Stromal cell of bone marrow (primary cell): ENCODE measurements at places on chromosomes 4 and X.

GRCh38 chr4:67712000-67712625, 11.2 kb upstream of the UBA6 start:
- DNase-seq: no peak

DNA sequence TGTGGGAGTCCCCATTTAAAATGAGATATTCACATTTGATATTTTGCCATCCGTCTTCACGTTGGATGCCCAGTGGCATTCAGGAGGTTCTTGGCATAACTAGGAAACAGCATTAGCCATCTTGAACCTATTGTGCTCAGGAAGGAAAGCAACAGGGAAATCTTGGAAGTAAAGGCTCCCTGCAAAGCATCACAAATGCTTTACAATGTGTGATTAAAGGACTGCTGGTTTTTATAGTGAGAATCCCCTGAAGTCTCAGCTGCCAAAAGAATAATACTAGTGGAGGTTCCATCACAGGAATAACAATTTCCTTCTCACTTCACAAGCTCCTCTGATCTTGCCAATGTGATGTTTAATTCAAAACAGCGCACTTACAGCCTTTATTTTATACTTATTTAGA, 49.7 kb upstream of the NPNT start:
- no peak for DNase-seq

- DNase-seq: no peak
Observed at GRCh38 chrX:54950730-54951375, 30.2 kb downstream of the TRO start.

DNA sequence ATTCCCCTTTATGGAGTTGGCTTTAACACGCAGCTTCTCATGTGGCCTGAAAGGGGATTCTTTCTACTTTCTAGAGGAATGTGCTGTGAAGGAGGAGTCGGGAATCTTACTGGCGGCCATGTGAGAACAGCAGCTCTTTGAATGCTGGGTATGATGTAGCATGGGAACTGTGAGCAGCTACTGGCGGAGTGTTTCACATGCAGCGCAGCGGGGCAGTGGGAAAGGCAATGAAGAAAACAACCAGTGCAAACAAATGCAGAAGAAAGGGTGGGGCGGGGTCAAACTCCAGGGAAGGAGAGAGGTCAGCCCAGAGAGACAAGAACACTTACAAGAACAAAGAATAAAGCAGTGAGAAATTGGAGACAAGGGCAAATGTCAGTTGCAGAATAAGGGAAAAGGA, 363.8 kb upstream of the FTHL17 start:
- DNase-seq: no peak

DNA sequence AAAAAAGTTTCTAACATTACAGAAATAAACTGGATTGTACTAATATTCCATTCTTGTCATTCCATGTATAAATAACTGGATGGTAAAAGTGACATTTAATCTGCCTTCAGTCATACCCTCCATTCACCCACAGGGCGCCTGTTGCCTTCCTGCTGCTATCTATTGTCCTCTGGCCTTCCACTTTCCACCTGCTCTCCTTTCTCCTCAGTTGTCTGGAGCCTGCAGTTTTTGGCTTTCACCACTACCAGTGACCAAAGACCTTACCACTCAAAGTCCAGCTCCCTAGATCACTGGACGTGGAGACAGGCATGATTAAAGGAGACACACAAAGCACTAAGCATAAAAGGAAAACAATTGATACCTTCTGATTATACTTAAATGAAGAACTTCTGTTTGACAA, 46.2 kb upstream of the NHS start:
- no peak for DNase-seq

DNA sequence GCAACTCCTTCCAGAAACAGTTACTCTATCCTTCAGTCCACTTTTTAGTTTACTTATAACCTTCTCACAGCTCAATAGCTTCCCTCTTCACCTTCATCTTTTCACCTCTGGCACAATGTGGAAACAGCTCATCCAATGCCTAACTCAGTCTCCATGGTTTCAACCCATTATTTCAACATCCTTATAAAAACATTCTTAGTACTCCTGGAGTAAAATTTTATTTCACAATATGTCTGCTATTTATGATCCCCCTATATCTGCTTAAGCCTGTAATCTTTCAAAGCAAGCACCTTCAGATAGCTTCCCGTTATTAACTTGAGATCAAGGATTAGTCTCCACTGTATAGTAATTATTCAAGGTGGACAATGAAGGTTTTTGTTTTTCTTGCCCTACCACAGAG, 156.3 kb downstream of the GASK1B start:
- DNase-seq: peak; percentile 64

- DNase-seq: no peak
Observed at GRCh38 chr4:56755901-56756300, 65.6 kb downstream of the SPINK2 start.

- peak; percentile 69 for DNase-seq
Observed at GRCh38 chrX:44025555-44025954, 52.4 kb upstream of the NDP start.

DNA sequence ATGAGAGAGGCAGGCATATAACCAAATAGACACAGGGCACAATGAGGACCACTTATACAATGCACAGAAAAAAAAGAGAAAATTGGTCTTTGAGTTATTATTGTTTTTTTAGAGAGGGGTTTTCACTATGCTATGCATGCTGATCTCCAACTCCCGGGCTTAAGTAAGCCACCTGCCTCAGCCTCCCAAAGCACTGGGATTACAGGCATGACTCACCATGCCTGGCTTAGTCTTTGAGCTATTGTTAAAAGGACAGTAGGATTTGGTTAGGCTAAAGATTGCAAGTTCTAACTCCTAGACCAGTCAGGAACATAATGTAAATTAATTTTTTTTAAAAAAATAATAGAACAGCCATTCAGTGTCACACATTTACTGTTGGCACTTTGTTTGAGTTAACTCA, 340.1 kb downstream of the GPAT3 start:
- no peak for DNase-seq

- no peak for DNase-seq
Observed at GRCh38 chr4:987624-988513, 1.0 kb downstream of the IDUA start.

DNA sequence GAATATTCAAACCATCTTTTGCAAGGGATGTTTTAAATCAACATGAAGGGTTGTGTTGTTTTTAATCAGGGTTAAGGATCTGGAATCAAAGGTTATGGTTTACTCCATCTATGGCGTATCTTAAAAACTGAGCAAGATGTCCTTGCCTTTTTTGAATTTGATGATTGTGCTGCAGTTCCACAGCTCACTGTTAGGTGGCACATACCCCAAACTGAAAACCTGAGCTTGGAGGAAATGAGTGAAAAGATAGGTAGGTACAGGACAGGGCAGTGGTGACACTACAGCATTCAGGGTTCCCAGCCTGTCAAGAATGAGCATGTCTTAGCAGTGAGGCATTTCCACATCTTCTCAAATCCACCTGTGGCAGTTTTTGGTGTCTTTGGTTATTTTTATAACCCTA, 13.1 kb upstream of the EOLA1 start:
- no peak for DNase-seq

DNA sequence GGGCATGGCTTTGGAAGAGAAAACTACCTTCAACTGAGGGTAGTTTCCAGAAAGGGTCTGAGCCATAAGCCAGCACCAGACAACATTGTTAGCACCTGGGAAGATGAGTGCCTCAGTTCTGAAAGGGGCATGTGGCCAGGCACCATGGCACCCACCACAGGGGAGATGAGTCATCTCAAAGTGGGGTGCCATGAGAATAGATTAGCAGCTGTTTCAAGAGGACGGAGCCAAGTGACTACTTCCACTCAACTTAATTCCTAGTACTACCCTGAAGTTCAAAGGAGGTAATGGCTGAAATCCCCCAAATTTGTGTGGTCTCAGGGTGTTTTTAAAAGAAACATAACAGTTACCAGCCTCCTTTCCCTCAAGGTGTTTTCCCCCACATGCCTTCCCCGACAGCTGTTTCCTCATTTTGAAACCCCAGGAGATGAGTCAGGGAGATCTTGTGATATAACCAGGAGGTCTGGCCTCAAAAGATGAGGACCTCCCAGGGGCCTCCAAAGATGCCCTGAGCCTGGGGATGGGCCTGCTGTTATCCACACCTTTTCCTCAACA, 27.8 kb upstream of the FTHL17 start:
- DNase-seq: no peak

GRCh38 chr4:88854481-88854880, 156.9 kb upstream of the NAP1L5 start:
- DNase-seq: no peak

GRCh38 chr4:170386511-170386910, 296.8 kb upstream of the AADAT start:
- no peak for DNase-seq

DNA sequence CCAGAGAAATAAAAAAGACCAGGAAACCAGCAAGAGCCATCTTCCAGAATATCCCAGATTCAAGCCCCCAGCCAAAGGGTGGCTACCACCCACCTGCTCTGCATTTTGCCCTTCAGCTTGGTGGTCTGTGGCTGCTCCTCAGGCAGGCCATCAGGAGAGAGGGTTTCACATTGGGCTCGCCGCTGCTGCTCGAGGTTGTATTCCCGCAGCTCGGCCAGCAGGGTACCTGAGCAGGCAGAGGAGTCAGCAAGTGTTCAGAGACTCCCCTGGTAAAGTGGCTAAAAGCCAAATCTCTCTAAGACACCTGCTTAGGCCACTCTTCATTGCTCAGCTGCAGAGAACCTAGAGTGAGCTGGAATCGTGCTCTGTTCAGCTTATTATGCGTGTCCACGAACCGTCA, 110.8 kb upstream of the HSD17B10 start:
- no peak for DNase-seq

DNA sequence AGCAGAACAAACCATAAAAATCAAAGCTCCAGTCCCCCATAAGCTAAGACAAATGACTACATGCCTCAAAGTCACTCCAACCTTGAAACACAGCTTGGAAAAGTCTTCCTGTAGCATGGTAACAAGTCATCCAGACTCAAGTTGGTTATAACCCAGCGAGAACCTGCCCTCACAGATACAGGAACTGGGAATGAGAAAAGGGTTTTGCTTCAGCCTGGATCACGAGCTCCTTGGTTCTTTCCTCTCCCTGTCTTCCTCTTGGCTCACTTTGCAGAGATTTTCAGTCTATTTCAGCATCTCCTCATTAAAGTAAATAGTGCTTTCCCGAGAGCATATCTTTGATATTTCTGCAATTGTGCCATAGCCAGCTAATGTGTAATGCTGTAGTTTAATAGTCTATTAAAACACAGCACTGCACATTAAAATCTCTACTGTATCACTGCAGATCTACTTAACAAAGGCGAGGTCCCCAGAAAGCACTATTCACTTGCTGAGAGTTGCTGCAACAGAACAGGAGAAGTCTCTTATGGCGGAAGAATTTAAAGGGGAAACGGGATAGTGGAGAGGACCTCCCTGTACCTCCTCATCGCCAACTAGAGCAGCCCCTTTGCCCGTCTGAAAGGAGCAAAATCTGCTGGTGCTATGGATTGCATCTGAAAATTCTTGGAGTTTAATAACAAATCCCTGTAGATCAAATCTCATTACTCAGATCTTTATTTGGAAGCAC, 249.3 kb upstream of the GATB start:
- no peak for DNase-seq

DNA sequence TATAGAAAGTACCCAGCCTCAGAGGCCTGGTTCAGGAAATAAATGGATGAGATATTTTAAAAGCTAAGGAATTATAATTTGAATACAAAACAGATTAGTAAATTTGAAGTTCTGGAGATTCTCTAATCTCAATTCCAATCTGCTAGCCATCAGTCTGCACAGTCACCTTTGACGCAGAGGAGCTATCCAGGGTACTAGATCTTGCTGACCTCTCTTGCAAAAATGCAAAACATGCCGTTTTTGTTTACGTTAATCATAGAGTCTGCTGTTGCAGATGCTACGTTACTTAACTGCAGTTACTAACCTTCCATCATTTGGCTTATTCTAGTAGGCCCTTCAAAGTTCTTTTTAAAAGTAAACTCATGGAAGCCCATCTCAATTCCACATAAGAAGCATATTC, 10.4 kb downstream of the CCSER1 start:
- DNase-seq: no peak

- DNase-seq: no peak
Observed at GRCh38 chr4:184666670-184667069, 17.1 kb downstream of the PRIMPOL start.

DNA sequence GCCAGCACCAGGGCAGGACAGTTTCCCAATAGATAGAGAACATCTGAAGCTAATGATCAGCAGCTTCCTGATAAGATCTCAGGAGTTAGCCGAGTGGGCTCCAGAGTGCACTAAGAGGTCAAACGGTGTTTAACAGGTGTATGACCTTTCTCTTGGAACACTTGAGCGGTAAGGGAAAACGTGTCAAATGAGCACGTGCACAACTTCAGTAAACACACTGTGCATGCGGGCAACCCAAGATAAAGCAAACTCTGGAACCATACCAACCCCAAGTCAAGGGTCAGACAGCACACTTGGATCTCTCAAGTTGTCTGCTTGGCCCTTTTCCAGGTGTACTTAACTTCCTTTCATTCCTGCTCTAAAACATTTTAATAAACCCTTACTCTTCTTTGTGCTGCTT, 1941.5 kb upstream of the PCDH10 start:
- DNase-seq: no peak

GRCh38 chr4:113293043-113293560, 243.6 kb downstream of the ANK2 start:
- DNase-seq: peak; percentile 78
